ENCODE measurements at places on chromosomes 5 and 9.
A peak's percentile ranks its signal among the peaks of the same experiment; 100 is the strongest.

- no peak for DNase-seq
Observed at GRCh38 chr5:144405991-144406390, 235.3 kb downstream of the KCTD16 start.

GRCh38 chr5:27963050-27963783 is 924.8 kb upstream of the CDH9 start:
- DNase-seq, result no peak

DNA sequence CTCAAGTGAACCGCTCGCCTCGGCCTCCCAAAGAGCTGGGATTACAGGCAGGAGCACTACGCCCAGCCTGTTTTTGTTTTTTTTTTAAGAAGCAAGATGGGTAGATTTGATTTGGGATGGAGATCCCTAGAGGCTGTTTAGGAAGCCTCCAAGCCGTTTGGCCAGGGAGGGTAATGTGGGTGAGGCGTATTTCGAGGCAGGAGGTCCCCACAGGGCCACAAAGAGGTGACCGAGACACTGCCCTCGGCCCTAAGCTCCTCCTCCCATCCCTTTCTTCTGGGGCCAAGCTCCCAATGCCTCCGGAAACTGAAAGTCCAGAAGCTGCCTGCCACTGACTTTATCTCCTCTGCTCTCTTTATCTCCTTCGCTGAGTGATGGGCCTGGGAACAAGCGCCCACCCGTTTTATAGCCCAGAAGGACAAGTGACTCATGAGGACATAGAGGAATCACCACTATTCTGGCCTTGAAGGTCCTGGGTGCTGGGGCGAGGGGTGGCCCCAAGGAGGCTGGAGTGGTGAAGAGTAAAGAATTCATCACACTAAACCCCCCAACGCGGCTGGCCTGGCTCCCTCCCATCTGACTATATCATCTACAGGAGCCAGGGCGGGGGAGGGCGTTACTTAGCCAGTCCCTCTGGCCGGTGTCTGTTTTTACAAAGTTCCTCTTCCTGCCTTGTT is 2.0 kb upstream of the RALGDS start:
- no peak for DNase-seq

- no peak for DNase-seq
Observed at GRCh38 chr5:83492331-83492730, 20.8 kb downstream of the VCAN start.

DNA sequence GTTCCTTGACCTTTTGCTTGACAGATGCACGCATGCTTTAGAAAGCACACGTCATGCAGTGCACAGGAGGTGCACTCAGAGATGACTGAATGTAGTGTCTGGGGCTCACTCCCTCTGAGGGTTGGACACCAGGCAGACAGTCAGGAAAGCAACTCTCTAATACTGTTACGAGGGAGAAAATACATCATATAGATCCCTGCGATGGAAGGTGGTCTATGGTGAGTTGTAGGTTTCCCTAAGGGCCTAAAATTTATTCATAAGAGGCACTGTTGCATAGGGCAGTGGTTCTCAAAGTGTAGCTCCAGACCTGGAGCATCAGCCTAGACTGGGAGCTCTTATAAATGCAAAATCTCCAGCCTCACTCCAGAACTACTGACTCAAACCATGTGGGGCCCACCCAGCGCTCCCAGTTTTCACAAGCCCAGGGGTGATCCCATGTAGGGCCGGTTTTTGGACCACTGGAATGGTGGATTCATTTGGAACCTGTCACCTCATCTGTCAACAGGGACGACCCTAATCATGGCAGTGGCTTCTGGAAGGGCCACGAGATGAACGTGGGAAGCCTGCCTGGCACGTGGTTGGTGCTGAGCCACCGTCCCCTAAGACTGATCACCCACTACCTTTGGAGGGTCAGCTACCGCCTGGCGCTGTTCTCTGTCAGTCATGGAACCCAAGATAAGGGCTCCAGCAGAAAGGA is 16.8 kb upstream of the PHF19 start:
- DNase-seq, result no peak

- DNase-seq, result no peak
Observed at GRCh38 chr9:30193421-30193820, 2191.0 kb upstream of the ACO1 start.

GRCh38 chr9:131854896-131855613 is 115.2 kb upstream of the RAPGEF1 start:
- DNase-seq, result no peak

GRCh38 chr5:112691339-112691680 is 46.4 kb upstream of the APC start:
- DNase-seq, result no peak

DNA sequence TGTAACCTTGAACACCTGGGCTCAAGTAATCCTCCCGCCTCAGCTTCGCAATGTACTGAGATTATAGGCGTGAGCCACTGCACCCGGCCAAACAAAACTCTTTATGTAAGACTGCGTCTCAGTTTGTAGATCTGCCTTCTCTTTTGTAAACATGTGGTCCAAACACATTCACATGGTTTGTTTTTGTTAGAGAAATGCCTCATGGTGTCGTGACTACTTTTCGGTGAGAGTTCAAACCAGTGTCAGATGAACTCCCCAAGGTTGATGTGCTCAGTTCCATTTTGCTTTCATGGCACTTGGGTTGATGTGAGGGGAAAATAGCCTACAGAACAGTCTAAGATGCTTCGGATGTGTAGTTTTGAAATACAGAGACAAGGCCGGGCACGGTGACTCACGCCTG is 231.6 kb downstream of the GOLPH3 start:
- DNase-seq, result no peak

- DNase-seq, result no peak
Observed at GRCh38 chr5:124702525-124702924, 43.9 kb downstream of the ZNF608 start.

GRCh38 chr5:16524286-16524685 is 58.7 kb upstream of the ZNF622 start:
- DNase-seq, result no peak

DNA sequence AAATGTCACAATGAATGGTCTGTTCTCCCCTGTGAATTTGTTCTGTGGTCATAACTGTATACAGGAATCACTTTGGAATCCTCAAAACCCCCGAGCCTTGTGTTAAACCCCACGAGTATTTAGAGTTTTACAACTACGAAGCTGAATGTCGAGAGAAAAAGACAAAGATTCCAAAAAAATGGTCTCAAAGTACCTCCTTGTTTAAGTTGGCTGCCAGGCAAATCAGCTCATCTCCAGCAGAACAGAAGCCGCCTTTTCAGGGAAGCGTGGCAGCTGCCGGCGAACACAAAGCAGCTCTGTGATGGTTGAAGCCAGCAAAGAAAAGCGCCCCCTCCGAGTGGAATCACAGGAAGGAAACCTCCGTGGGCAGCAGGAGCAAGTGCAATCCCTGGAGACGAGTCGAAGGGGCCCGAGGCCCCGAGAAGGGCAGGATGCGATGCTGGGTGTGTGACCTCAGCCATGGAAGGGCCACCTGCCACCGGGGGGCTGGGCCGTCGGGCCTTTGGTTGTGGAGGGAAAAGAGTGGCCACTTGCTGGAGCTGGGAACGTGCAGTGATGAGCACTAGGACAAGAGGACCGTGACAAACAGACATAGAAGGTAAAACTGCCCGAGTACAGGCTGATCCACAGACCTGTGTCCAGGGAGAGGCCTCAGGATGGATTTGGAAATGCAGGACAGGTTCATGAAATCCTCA is 706.4 kb downstream of the SEMA5A start:
- no peak for DNase-seq

DNA sequence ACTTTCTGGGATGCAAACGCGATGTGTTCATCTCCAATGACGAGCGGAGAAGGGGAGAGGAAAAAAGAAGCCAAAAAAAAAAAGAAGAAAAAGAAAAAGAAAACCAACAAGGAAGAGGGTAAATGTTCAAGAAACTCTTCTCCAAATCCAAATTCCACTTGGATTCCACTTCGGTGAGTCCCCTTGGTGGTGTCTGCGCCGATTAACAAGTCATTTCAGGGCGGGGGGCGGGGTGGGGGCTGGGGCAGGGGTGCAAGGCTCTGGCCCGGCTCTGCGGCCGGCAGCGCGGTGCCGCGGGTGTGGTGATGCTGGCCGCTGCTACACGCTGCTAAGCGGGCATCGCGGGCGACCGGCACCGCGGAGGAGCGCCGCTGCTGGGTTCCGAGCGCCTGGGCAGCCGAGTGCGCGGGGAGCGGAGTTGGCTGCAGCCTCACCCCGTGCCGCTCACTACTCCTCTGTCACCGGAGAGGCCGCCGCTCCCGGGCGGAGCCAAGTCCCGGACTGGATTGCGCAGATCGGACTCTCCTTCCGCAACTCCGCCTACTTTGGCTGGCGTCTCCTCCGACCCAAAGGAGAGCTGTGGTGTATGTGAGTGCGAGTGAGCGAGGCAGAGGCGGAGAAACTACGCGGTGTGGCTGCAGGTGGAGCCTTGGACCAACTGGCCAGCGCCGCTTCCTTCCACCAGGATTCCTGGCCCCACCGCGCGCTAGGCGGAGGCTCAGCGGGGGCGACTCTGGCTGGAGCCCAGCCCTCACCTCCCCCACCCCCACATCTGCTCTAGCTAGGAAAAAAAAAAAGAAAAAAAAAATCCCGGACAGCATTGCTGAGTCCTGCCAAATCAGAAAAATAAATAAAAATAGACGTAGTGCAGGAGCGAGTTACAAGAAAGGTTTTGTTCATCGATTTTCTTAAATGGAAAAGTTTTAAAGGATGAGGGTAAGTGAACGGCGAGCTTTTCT is at the start of gene SEMA6A:
Gene SEMA6A, minus strand, starts transcription at position 457 of the 959 bp plus-strand sequence. CDS start 69,879 bp downstream, outside the sequence.
- DNase-seq, result no peak

DNA sequence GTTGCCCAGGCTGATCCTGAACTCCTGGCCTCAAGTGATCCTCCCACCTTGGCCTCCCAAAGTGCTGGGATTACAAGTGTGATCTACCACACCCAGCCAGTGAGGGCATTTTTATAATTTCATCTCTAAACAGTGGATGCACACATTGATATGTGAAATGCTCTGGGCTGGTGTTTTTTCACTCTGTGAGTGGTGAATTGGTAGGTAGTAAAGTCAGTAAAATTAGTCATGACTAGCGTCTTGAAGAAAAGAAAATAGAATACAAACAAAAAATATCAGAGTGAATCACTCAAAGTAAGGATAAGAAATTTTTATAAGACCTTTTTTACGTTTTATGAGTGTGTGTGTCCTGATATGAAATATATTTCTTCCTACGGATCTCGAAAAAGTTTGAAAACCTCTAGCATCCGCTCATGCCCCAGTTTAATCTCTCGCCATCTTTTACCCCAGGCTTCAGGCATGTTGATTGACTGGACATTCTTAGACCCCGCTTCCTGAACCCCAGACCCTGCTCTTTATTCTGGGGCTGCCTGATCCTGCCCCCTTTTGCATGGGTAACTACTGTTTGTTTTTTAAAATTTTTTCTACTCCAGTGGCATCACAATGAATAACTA is 14.0 kb downstream of the OSTF1 start:
- no peak for DNase-seq

DNA sequence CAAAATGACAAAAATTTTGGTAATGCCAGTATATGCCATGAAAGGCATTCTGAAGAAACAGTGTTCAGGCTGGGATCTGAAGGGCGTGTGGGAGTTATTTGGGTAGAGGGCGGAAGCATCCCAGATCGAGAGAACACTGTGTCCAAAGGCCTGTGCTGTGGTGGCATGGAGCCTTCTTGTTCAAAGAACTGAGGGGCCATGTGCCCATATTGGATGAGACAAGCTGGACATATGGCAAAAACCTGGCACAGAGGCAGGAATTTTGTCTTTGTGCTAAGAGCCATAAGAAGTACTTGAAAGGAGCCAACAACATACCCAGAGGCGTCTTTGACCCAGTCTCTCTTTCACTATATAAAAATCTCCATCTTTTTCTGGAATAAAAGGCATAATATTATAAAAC is 128.0 kb downstream of the SYK start:
- no peak for DNase-seq

DNA sequence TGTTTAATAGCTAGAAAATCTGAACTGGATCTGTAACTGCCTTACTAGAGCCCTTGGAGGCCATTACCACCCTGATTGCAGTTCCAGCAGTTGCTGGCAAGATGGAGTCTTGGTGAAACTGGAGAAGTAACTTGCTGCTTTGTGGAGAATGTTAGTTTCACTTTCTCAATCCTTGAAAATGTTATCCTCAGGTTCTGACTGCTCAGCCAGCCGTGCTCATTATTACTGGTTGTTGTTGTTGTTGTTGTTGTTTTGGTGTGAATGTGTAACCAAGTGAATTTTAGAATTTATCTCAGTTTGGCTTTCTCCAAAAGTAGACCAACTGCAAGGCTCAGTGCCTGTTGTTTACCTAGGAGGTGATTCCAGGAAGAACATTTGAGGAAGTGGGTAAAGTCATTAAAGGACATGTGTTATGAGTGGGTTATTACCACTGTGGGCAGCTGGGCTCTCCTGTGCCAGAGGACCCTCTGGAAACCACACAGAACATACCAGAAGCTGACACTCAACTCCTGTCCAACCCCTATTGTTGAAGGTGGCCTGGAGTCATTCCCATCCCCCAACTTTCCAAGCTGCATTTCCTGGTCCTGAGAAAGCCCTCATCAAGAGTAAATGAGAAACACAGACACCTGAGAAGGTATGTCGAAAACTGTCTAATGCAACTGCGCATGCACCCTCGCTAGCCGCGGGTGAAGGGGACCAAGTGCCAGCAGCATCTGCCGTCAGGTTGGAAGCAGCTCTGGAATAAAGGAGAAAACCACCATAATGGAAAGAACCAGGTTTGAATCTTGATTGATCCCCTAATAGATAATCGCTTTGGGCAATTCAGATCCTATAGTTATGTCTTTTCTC is 111.6 kb downstream of the CMYA5 start:
- peak; percentile 62 for DNase-seq

- no peak for DNase-seq
Observed at GRCh38 chr5:72835633-72836032, 19.2 kb downstream of the TNPO1 start.

GRCh38 chr5:107294669-107295068 is 376.1 kb downstream of the EFNA5 start:
- no peak for DNase-seq

GRCh38 chr5:176646049-176646706 is 1.1 kb upstream of the TSPAN17 start:
- no peak for DNase-seq

- DNase-seq, result no peak
Observed at GRCh38 chr5:95406426-95407090, 15.4 kb downstream of the FAM81B start.

DNA sequence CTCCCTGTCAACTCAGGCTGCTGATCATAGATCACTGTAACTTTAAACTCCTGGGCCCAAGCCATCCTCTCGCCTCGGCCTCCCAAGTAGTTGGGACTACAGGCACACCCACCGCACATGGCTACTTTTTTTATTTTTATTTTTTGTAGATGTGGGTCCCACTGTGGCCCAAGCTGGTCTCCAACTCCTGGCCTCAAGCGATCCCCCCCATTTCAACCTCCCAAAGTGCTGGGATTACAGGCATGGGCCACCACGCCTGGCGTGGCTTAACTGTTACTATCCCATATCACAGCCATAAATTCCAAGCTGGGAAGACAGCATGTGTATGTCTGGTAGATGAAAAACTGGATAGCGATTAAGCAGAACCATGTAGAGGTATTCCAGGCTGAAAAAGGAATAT is 1.0 kb downstream of the HDAC3 start:
- DNase-seq, result no peak

DNA sequence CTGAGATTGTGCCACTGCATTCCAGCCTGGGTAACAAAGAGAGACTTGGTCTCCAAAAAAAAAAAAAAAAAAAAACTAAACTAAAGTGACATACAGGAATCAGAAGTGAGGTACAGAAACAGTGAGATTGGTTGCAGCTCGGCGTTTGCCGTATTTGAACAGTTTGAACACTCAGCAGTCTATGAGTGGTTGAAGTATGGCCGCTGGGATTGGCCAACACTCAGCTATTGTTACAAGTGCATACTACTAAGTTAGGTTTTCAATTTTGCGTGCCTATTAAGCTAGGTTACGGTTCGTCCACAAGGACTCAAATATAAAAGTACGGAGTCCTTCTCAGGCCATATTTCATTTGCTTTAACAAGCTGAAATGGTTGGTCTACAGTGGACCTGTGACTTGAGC is 3.3 kb upstream of the TSC1 start:
- DNase-seq, result no peak
